SW 1271 (cell line): ENCODE measurements at places on chromosomes 13 and 19.
A peak's percentile ranks its signal among the peaks of the same experiment; 100 is the strongest.

DNA sequence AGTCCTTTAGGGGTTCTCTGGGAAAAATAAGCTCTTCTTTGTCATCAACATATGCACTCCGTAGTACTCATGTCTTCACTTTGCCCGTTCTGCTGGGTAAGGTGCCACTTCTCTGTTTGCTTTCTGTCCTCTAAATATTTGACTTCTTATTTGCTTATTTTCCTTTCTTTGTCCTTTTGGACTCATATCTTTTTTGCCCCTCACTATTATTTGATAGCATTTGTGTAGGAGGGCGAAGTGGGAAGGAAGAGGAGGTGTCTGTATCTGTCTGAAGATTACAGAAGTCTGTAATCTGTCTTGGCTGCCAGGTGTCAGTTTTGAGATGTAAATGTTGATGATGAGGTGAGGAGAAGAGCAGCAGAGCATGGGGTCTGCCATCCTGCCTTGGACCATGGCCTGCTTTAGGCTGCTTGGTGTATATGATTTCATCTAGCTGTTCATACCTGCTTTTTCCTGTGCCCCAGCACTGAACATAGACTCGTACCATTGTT is 30.8 kb downstream of the USPL1 start:
- DNase-seq = no peak

DNA sequence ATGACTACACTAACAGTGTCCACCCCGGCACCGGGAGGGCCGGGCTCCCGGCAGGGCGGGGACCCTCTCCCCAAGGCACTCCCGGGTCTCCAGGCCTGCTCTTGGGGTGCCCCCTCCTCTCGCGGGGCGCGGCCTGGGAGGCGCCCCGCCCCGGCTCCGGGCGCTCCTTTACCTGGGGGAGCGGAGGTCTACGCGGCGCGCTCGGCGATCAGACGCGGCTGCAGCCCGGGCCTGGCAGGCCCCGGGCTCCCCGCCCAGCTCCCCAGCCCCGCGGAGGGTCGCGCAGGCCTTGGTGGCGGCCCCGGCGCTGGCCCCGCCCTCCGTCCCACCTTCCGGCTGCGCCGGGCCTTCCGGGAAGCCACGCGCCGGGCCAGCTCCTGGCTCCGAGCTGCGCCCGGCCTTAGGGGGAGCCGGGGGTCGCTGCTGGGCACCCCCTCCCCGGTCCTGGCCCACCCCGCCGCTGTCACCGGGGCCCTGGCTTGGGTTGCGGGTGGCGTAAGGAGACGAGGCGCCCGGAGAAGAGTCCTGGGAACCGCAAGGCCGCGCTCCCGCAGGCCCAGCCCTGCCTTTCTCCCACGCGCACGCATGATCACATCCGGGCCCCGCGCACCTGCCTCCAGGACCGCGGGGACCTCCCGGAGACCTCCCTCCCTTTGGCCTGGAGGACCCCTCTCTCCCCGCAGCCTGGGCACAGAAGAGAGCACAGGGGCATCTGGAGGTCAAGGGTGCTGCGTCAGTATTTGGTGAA is at the start of gene C19orf12:
TSS of gene C19orf12 (minus strand) at position 309 of the 748 bp plus-strand sequence. CDS start 6,848 bp downstream, outside the sequence.
- peak; percentile 46 for DNase-seq

- no peak for DNase-seq
Measured at GRCh38 chr19:38142176-38143035, 81.6 kb downstream of the DPF1 start.

- DNase-seq = no peak
Measured at GRCh38 chr19:38665950-38666662, 18.7 kb downstream of the ACTN4 start.

DNA sequence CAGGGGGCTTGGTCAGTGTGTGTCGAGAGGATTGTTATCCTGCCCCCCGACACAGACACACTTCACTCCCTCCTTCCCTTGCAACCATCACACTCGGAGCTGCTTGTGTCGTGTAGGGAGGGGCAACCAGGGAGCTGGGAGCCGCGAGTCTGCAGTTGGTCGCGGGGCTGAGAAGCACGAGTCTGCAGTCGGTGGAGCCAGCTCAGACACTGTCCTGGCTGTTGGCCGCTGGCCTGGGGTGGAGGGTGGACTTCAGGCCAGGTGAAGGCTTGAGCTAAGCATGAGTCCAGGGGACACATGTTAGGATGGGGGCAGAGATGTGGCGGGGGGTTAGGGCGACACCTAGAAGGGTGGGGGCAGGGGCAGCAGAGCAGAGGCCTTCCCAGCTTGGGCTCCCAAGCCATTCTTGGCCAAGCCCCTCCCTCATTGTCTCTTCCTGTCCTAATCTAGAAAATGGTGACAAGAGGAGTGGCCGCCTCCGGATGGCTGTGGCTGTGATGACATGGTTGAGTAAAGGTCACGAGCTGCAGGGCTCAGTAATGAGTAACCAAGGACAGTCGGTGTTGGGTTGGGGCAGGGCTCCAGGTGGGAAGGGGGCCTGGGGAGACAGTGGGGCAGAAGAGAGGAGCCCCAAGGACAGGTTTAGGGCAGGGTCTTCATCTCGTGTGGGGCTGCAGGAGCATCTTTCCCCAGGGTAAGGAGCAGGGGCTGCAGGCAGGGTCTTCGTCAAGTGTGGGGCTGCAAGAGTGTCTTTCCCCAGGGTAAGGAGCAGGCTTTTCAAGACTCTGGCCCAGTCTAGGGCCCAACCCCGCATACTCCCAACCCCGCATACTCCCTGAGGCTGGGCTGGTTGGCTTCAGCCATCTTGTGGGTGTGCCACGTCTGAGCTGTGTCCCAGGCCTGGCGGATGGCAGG is 8.6 kb downstream of the PPP5C start:
- DNase-seq = no peak

GRCh38 chr13:106997696-106998095 is 429.8 kb upstream of the ARGLU1 start:
- no peak for DNase-seq

DNA sequence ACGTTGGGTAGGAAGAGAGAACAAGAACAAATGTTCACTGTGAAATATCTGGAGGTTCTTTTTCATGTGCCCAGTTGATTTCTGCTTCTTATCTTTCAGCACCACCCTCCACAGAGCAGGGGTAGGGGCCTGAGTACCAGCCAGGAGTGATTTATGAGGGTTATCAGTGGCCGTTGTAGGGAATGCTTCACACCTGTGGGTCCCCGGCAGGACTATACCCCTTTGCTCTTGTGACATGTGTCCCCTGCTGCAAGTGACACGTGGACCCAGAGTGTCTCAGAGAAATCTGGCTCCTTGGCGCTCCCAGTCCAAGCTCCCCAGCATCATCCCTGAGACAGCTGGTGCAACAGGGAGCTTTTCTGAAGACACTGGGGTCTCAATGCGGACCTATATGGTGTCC is 29.7 kb downstream of the SIAH3 start:
- no peak for DNase-seq

GRCh38 chr13:43088093-43088511 is 64.7 kb downstream of the DNAJC15 start:
- DNase-seq = no peak

GRCh38 chr19:408441-408901 is 476 bp downstream of the C2CD4C start:
- DNase-seq = no peak
